ENCODE measurements at places on chromosomes 6 and 20. TPM values are rescaled to one million over a fixed set of nuclear protein-coding genes. Genes with fewer than 3 reads are reported as not detected.

- H3K4me3 ChIP-seq, result no peak overlapping the region
- H3K36me3 ChIP-seq, result no peaks in the 10 kb centered on the region
- no peak for DNase-seq
- no peak overlapping the region for H3K27ac ChIP-seq
- no peaks in the 10 kb centered on the region for H3K27me3 ChIP-seq
Observed at GRCh38 chr6:47741807-47742206, 40.0 kb upstream of the OPN5 start.

DNA sequence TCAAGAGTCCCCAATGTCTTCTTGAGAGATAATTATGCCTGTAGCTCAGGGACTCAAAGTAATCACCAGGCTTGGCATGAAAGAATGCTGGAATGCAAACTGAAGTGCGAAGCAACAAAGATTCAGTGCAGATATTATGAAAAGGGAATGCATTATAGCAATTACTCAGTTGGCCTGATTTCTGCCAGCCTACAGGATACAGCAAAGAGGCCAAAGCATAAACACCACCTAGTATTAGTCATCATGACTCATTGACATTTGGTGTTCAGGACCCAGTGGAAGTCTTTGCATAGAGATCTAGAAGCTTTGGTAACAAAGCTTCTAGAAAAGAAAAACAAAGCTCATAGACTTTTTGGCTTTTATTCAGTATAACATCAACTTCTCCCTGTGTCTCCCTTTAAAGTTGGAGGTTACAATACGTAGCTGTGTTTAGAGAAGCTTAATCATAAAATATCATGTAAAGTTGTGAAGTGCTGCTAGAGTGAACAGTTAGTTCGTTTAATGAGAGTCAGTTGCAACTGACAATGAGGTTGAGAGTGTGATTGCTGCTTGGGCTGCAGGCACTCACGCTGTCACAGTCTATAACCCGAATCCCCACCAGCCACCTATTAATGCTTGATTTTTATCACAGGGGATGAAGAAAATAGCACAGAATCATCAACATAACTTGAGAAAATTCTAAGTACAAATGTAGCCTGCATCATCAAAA lies 932.7 kb downstream of the TFAP2A start:
- H3K4me1 ChIP-seq, result peaks cover 3% of the 10 kb centered on the region
- no peak overlapping the region for H3K4me3 ChIP-seq
- no peak overlapping the region for H3K27ac ChIP-seq
- H3K27me3 ChIP-seq, result no peaks in the 10 kb centered on the region
- DNase-seq, result no peak

DNA sequence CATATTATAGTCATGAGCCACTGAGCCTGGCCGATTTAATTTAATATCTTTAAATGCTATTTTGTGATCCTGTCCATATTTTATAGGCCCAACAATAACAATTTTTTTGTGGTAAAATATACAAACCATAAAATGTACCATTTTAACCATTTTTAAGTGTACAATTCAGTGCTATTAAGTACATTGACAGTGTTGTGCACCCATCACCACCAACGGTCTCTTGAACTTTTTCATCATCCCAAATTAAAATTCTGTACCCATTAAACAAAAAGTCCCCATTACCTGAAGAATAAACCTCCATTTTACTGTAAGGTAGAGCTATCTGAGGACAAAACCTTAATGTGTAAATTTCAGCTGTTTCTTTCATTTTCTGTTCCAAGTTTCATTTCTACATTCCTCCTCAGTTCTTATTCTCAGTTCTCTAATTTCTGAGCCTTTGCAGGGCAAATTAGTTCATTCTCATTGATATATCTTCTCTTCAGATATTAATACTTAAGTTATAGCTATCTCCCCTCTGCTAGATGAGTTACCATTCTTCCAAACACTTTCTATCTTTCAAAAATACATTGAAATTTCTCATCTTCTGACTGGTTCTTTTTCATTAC lies 10.3 kb downstream of the MTO1 start:
- no peak overlapping the region for H3K4me3 ChIP-seq
- no peaks in the 10 kb centered on the region for H3K36me3 ChIP-seq
- H3K27ac ChIP-seq, result no peak overlapping the region
- H3K4me1 ChIP-seq, result no peaks in the 10 kb centered on the region

DNA sequence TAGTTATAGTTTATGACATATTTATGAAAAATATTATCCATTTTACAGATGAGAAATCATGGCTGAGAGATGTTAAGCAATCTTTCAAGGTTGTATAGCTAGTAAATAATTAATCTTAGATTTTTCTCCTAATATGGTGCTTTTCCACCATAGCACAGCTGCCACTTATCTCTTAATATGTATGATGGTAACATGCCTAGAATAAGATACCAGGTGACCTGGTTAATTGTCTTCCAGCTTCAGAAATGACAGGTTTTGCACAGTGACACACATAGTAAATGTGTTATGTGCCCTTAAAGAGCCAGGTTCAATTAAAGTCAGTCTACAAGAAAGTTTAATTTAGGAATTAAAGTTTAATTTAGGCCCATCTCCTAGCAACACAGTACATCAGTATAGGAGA lies 14.8 kb downstream of the TUBB2A start:
- H3K27me3 ChIP-seq, result no peaks in the 10 kb centered on the region
- H3K27ac ChIP-seq, result no peak overlapping the region
- peaks cover 9% of the 10 kb centered on the region for H3K4me1 ChIP-seq
- DNase-seq, result no peak
- H3K36me3 ChIP-seq, result peaks cover 13% of the 10 kb centered on the region

- H3K27ac ChIP-seq, result no peak overlapping the region
- no peak overlapping the region for H3K4me3 ChIP-seq
- no peaks in the 10 kb centered on the region for H3K27me3 ChIP-seq
- H3K36me3 ChIP-seq, result no peaks in the 10 kb centered on the region
- H3K4me1 ChIP-seq, result no peaks in the 10 kb centered on the region
Observed at GRCh38 chr6:155158030-155158843, 105.6 kb upstream of the CLDN20 start.

The CYP24A1 gene
- not detected for total RNA-seq

All from neural progenitor cell (in vitro differentiated cells).